ENCODE measurements at places on chromosomes 3 and 15.
A peak's percentile ranks its signal among the peaks of the same experiment; 100 is the strongest.

DNA sequence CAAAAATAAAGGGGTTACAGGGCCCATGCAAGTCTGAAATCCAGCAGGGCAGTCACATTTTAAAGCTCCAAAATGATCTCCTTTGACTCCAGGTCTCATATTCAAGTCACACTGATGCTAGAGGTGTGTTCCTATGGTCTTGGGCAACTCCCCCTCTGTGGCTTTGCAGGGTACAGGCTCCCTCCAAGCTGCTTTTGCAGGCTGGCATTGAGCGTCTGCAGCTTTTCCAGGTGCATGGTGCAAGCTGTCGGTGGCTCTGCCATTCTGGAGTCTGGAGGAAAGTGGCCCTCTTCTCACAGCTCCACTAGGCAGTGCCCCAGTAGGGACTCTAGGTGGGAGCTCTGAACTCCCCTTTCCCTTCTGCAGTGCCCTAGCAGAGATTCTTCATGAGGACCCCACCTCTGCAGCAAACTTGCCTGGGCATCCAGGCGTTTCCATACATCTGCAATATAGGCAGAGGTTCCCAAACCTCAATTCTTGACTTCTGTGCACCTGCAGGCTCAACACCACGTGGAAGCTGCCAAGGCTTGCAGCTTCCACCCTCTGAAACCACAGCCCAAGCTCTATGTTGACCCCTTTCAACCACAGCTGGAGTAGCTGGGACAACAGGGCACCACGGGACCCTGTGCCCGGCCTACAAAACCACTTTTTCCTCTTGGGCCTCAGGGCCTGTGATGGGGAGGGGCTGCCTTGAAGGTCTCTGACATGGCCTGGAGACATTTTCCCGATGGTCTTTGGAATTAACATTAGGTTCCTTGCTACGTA lies 80.1 kb upstream of the PLSCR5 start:
- DNase-seq: no peak

GRCh38 chr3:62187022-62187431 lies 186.3 kb downstream of the FEZF2 start:
- DNase-seq: no peak

- no peak for DNase-seq
Observed at GRCh38 chr3:117011687-117012250, 302.2 kb downstream of the TUSC7 start.

DNA sequence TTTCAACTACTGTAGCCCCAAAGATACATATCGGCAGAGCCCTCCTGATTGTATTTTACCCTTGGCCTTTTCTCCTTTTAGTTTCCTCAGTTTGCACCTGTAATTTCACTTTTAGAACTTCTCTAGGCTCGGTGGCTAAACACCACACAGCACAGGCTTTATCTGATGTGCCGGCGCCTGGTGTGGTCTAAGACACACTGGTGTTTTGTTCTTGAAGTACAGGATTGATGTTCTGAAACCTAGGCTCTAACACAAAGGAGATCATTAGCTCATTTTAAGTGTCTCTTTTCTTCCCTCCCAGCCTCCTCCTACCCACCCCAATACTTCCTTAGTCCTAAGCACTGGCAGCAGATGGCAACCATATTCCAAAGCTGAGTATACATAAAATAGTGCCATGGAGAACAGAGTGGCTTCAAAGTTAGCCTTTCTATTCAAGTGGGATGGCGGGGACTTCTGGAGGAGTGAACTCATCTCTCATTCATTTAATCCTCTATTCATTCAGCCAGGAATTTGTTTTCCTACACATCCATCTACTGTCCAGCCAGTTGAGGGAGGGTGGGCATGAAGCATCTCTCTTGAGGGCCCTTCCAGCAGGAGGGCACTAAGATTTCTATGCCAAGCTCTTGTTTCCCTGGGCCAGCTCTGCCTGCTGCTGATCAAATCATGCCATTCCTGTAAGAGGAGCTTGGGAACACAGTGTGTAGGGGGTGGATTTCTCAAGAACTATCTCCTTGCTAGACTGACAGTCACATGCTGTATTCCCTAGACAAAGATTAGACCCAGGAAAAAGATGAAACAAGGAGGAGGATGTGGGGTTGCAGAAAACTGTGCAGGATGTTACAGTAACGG lies 71.2 kb downstream of the TIGIT start:
- no peak for DNase-seq

GRCh38 chr3:192933779-192934460 lies 16.3 kb upstream of the MB21D2 start:
- DNase-seq: no peak

DNA sequence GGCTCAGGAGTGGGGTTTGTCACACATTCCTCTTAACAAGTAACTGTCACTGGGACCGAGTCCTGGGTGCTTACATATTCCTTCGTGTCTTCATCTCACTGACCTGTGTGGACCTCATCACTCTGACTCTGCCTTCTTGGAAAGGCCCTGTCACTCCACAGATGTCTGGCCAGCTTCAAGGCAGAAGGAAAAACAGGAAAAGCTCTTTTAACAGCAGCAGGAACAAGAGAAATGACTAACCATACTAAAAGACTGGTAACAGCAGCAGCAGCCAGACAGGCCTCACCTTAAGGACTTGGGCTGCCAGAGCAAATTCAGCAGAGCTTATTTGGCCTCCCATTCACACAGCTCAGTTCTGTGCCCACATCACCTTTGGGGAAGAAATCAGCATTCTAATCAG lies 68.1 kb downstream of the USF3 start:
- no peak for DNase-seq

DNA sequence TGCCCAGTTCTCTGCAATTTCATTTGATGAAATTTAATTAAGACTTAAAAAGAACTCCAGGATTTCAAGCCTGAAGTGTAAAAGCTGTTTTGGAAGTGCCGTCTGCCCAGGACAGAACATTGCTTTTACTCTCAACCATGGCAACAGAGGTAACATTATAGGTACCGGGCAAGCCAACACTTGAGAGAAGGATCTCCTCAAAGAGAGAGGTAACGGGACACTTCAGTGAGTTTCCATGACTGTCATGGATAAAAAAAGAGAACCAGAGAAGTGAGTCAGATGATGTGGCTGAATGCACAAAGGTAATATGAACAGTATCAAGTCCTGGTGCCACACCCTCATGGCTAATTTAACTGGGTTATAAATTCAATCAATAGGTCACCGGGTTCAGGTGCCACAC lies 130.2 kb upstream of the LMOD3 start:
- DNase-seq: no peak

DNA sequence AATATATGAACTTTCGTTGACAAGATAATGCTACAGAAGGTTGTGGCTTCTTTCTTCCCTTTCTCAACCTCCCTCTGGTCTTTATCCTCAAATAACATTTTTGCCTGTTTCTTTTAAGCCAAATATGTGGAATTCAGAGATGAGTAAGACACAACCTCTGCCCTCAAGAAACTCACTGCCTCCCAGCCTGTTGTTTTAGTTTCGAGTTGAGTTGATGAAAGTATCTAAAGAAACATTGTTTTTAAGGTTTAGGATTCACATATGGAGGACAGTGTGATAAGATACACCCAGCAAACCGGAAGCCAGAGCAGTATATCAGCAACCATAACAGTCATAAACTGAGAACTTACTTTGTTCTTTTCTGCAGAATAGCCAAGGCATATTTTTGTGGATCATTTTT lies 218.6 kb downstream of the THSD4 start:
- DNase-seq: no peak

DNA sequence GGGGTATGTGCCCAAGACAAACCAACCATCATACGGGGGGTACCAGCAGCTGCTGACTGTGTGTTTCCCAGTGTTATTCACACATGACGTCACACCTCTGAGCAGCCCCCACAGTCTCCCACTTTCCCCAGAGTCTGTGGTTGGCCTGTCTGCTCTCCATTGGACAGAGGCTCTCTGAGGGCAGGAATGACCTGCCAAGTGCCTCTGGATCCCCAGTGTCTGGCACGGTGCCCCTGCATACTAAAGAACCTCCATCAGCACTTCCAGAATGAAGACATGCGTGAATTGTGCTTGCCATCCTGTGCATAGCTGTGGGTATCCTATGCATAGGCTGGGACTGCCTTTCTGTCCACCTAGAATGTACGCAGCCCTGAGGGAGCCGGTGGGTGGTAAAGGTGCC lies 3.5 kb upstream of the CCDC9B start:
- DNase-seq: no peak

DNA sequence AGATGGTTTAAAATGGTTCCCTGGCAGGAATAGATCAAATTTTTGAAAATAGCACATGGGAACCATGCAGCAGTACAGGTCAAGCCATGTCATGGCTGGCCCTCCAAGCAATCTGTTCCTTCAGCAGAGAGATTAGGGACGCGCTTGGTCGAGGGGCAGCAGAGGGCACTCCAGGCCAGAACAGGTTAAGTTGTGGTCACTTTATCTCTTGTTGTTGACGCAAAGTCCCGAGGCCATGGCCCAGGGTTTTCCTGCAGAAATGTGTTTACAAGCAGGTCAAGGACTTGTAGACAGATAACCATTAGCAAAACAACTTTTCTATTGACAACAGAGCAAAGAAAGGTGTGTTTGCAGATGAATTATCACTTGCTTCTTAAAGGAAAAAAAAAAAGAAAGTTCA lies 570.0 kb upstream of the NR2F2 start:
- DNase-seq: no peak

DNA sequence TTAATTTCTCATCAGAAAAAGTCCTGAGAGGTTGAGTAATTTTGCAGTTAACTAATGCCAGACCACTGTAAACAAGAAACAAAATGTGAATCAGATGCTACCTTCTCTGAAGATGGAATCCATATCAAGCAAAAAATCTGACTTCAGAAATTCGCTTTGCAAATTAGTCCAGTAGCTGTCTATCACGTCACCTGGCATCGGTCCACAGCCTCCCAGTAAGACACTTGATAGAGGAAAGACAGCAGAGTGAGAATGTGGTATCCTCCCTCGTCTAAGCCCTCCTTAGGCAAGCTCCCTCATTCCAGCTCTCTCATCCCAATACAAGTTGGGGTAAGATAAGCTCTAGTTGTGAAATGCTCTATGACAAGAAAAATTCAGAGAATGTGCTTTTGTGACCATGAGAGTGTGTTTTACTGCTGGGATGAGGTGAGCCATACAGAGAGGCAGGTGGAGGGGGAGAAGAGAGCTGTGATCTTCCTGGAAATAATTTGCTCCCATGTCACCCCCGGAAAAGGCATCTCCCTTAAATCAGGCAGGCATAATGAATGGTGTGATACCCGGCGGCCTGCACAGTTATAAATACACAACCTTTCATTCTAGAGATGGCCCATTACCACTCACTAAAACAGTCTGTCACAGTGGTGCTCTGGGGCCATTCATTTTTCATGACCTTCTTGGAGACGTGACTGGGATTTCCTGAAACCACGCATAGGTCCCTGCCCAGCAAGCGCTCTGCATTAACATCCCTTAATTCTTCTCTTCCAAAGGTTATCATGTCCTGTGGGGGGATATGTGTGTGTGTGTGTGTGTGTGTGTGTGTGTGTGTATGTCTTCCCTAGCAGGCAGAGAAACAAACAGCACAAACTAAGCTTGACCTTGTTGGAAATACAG lies 602.0 kb upstream of the KCNMB2 start:
- no peak for DNase-seq

GRCh38 chr3:80550174-80550573 lies 782.4 kb upstream of the ROBO1 start:
- DNase-seq: no peak

DNA sequence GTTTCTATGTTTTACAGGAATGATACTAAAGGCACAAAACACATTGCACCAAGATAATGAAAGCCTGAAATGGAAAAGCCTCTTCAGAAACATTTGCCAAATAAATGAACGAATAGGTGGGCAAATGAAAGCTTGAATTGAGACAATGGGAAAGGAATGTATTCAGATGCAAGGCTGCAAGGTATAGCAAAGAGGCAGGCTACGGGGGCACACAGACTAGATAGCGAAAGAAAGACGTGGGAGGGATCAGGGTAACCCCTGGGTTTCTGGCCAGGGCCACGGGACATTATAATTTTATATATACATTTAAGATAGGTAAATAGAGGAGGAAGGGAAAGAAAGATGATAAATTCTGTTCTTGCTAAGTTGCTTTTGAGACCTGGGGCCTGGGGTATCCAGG lies 95.9 kb upstream of the NLGN1 start:
- no peak for DNase-seq

- no peak for DNase-seq
Observed at GRCh38 chr3:120089089-120089488, 5.2 kb downstream of the GSK3B start.

- DNase-seq: no peak
Observed at GRCh38 chr3:124873226-124873625, 13.9 kb downstream of the ITGB5 start.

GRCh38 chr15:82297546-82297945 lies 34.9 kb downstream of the SAXO2 start:
- DNase-seq: no peak

DNA sequence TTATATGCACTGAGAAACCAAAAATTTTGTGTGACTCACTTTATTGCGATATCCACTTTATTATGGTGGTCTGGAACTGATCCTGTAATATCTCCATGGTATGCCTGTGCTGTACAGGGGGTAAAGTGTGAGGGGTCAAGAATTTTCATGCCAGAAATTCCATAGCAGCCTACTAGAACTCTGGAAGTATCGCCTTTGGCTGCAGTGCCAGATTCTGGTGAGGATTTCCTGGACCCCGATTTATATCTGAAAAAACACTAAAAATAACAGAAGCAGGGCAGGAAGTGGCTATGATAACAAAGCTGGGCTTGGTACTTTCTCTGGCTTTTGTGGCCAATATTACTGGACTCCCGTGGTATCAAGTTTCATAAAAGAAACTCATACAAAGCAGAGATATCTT lies 36.4 kb downstream of the CCDC80 start:
- DNase-seq: no peak

- DNase-seq: no peak
Observed at GRCh38 chr3:133167340-133168024, 129.3 kb downstream of the TMEM108 start.

DNA sequence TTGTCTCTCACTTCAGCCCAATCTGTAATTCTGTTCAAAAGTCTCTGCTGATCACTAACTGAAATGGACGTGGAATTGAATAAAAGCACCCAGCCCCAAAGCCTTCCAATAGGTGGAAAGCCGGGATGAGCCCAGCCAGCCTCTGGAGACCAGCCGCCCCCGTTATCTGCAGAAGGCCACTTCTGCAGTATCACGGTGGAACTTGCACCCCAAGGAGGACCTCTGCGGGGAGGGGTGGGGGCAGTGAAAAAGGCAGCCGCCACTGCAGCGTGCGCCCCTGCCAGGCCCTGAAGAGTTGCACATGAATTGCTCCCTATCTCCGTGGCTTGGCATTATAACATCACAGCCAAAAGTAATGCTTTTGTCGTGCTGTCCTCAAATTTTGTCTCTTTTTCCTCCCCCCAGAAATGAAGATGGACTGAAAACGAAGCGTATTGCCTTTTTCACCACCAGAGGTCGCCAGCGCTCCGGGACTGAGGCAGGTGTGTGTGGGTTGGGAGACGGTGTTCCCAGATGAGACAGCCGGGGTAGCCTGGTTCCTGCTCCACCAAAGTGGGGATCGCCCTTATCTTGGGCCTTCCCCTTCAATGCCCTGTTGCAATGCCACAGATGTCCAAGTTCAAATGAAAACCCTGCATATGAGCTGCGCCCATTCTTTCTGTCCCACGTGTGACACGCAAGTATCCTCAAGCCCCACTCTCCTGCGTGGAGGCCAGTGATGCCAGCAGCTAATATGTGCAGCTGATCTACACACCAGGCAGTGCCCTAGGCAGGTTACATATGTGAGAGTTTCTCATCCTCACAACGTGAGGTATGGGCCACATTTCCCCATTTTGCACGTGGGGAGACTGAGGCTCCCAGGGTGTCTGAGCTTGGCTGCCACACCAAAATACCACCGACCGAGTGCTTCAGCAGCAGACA lies 96.0 kb downstream of the LRRK1 start:
- DNase-seq: peak; percentile 56

All from stimulated activated CD4-positive, alpha-beta T cell treated with anti-CD3 and anti-CD28 coated beads, Interleukin-1b, Interleukin-23, amount 100 ng/mL, for 24 hours (primary cell).